ENCODE measurements at places on chromosomes 2 and 18. TPM values are rescaled to one million over a fixed set of nuclear protein-coding genes. Genes with fewer than 3 reads are reported as not detected.

DNA sequence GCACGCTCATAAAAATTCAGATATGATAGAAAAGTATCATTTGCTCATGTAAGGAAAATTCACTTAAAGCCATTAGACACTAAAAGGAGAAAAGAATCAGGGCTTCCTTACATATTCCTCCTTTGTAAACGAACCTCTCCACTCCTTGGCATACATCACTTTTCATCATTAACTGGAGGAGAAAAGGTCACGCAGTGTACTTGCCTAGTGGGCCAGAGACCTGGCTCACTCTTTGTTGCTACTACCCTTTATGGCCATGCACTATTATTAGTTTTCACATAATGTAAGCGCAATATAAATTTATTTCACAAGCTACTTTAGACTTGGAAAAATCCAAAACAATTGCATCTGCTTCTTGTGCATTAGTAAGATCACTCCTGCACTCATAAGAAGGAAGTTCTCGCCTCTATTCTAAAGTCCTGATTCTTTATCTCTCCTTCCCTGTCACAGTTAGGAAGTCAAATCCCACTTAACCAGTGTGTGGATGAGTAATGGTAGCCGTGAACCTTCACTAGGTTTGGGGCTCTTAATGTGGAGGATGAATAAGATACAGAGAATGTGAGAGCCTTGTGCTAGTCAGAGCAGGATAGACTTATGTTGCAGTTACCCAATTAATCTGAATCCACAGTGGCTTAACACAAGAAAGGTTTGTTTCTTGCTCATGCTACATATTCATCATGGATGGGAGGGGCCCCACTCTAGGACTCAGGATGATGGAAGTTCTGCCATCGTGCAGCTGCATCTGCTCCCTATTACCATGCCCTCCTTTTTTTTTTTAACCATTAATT is 115.0 kb upstream of the GLS start:
- no peak for DNase-seq

DNA sequence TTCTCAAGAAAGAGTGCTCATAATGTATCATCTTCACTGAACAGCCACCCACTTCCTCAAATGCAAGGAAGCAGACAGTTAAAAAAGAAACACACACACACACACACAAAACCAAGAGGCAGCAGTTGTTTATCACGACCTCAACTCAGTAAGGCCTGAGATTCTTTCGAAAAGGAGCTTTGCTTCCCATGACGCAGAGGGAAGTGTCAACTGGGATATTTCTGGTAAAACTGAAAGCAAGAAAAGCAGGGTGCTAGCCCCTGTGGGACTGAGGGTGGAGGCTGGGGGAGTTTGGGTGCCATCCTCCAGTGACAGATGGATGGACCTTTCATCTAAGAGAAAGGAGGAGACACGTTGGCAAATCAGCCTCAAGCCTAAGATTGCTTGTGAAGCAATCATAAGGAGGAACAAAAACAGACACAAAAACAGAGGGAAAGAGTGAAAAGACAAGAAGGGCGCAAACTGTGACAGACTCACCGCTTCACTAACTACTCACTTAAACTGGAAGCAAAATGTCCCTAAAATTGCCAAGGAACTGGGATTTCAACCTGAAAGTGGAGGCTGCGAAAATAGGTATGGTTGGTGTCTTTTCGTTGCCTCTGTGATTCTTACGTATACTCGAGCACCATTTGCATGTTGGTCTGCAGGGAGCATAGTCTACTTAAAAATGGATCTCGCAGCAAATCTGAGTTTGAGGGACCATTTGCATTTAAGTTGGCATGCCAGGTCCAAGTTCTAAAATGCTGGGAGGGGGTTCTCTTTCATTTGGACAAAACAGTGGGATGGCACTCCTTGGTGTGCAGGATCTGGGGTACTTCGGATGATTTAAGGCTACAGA is at the start of gene ARHGAP25:
TSS of gene ARHGAP25 (plus strand) at position 124 of the 838 bp plus-strand sequence. CDS start at position 513, 389 bp downstream.
- DNase-seq: no peak

GRCh38 chr18:785242-785641 is 26.8 kb downstream of the YES1 start:
- DNase-seq: no peak

- no peak for DNase-seq
Measured at GRCh38 chr2:234060236-234060635, 9.7 kb downstream of the SPP2 start.

- DNase-seq: no peak
Measured at GRCh38 chr2:207283356-207283755, 117.6 kb upstream of the KLF7 start.

DNA sequence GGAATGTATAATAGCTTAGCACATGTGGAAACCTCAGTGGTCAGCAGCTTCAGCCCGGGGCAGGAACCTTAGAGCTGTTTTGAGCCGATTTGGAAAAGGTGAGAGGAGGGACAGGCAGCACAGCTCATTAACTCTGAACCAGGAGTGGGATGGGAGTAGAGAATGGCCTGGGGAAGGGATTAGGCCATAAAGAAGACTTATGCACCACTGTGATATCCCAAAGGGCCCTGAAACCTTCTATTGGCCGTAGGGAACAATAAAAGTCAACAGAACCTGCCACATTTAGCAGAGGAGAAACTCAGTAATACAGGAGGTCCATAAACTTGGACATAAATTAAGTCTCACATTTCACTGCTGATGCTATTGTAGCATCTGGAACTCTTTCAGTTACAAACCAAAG is 124.2 kb upstream of the REV1 start:
- no peak for DNase-seq

- no peak for DNase-seq
Measured at GRCh38 chr2:197427986-197428385, 6.8 kb downstream of the SF3B1 start.

DNA sequence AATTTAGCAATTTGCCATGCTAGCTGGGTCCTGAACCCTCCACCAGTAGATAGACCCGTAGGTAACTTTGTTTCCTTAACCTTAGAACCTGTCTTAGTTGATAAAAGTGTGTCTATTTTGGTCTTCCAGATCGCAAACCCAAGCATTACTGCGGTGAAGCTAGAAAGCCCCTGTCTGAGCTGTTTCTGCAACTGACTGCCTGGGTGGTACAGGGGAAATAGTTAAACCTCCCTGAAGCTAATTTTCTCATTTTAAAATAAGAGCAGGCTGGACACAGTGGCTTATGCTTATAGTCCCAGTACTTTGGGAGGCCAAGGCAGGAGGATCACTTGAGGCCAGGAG is 101.7 kb upstream of the MSH2 start:
- DNase-seq: no peak

GRCh38 chr18:48351216-48352050 is 57.8 kb downstream of the ZBTB7C start:
- DNase-seq: no peak

DNA sequence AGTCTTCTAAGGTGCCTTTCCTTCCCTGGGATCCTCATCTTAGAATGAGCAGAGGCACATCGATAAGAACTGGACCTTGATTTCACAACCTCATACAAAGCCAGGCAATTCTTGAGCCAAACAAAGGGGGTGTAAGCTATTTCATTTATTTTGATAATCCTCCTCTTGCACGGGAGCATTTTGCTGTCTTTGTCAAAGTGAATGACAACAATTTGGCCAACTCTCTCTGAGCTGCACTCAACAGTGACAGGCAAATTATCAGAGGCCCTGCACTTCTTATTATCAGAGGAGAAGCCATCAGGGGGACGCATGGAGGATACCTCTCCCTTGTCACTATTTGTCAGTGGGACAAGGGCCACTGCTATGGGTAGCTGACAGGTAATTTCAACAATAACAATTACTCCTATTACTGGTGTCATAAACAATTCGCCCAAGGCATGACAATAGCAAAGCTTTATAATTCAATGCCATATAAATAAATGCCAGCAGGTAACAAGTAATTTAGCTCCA is 260.4 kb downstream of the MEIS1 start:
- DNase-seq: no peak

- no peak for DNase-seq
Measured at GRCh38 chr2:100119235-100119634, 23.2 kb downstream of the AFF3 start.

DNA sequence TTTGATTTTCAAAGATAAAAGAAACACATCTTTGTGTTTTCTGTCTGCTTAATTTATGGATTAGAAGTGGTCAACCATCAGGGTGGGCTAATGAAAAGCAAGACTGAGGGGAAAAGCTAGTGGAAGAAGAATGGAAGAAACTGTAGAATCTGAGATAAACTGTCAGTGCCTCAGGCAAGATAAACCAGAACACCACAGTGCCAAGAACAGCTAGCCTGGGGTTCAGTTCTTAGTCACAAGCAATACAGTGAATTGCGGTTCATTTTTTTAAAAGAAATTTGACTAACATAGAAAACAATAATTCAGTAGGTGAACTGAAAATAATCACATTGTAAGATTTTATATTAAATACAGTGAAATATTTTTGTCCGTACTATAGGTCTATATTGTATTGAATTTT is 22.0 kb upstream of the LNPK start:
- DNase-seq: no peak

- peak; percentile 40 for DNase-seq
Measured at GRCh38 chr18:23719634-23720201, 30.5 kb downstream of the LAMA3 start.

- DNase-seq: no peak
Measured at GRCh38 chr2:240252191-240252871, 111.9 kb upstream of the OTOS start.

Gene KIAA2012
- 0.37 TPM for total RNA-seq

DNA sequence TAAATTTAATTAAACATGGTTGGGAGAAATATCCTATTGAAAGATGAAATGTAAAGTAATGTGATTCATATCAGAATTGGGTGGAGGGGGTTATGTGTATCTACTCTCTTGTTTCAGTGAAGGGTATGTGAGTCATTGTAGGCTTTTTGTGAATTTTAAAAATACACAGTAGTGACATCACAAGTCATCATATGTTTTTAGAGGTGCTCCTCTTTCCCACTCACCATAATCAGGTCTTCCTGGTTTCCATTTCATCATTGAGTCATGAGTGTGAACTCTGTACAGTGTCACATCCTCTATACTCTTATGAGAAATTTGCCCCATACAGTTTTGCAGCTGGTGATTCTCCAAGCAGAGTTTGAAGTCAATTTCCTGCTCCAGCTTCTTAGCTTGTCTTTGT is 18.8 kb downstream of the FSIP2 start:
- DNase-seq: no peak

Gene EN1
- 0.37 TPM for total RNA-seq

- DNase-seq: no peak
Measured at GRCh38 chr2:74599676-74600075, 45.2 kb downstream of the DOK1 start.

Gene CDH2
- 0.81 TPM for total RNA-seq

DNA sequence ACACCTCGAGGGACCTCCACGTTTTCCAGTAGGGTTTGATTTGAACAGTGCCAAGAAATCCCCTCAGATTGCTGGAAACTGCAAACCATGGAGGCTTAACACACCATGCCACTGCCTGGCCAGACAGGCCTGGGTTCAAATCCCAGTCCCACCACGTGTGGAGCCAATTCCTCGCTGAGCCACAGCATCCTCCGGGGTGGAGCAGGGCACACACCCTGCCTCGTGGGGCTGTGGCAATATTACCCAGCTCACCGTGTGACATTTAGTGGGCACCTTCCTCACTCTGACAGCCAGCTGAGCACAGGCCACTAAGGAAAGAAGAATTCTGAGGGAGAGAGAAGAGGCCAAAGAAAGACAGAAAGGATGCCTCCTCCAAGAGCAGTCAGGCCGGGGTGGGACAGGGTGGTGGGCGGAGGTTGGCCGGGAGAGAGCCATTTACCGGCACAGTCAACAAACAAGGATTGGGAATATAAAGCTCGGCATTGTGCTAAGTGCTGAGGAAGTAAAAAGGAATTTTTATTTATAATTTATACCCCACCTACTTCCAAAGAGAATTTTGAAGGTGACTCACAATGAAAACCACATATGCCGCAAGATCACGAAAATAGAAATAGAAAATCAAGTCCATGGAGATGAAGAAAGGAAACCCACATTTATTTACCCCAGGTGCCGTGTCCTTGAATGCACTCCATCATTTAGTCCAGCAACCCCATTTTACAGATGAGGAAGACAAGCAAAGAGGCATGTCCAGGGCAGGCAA is 111.5 kb downstream of the MCFD2 start:
- no peak for DNase-seq

GRCh38 chr2:12119841-12120240 is 373.4 kb downstream of the LPIN1 start:
- DNase-seq: no peak

Gene IL18R1
- total RNA-seq: not detected

- DNase-seq: no peak
Measured at GRCh38 chr2:43186679-43187374, 39.6 kb downstream of the ZFP36L2 start.

DNA sequence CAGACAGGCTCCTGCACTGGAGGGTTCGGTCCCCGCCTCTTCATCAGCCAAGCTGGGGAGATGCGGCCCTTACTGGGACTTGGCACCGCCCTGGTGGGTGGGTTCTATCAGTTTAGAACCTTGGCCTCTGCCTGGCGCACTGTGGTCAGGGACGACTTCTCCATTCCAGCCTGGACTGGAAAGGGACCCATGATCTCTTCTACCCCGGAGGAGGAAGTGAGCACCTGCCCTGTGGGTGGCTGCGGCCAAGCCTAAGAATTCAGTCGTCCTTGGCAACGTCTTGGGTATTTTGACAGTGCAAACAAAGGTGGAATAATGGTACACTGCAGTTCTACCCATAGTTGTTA is 106.9 kb upstream of the CD302 start:
- DNase-seq: no peak

Gene CDH19
- total RNA-seq: not detected

GRCh38 chr2:76009484-76009883 is 298.8 kb upstream of the GCFC2 start:
- DNase-seq: no peak

Gene PLGLB1
- total RNA-seq: not detected

DNA sequence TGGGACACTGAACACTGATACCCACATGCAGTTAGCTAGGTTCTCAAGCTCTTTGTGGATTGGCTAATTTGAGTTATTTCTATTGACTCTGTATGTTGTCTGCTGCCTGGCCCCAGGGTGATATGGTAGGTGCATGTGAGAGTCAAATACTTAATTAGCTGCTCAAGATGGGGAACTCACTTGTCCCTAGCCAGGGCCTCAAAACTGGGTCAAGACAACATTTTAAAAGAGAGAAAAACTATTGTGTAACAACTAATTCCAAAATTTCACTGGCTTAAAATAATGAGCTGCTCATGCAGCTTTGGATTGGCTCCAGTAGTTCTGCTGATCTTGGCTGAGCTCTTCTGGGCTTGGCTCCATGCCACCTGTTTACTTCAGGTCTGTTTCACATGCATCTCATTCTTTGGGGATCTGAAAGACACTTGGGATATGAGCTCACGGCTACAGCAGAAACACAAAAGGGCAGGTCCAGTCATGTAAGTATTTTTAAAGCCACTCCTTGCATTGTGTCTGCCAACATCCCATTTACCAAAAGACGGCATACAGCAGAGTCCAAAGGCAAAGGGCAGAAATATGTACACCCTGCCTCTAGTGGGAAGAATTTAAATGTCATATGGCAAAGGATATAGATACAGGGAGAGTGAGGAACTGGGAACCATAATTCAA is 716.8 kb downstream of the SUCLG1 start:
- DNase-seq: no peak

DNA sequence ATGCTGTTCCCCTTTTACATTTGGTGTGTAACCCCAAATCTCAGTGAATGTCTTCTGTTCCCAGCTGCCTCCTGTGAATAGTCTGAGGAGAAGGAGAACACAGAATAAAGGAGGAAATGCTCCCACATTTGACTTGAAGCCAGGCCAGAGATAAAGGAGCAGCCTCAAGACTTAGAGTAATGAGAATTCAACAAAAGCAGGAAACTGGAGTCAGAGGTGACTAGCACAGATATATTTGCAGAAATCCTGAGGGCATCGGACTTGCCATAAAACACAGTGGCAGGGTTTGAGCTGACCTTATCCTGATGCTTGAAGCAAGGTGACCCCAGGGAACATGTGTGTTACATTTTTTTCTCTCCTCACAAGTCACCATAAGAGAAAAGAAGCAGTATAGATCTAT is 291.4 kb upstream of the RND3 start:
- DNase-seq: no peak
